ENCODE measurements at places on chromosomes 6 and 20.

DNA sequence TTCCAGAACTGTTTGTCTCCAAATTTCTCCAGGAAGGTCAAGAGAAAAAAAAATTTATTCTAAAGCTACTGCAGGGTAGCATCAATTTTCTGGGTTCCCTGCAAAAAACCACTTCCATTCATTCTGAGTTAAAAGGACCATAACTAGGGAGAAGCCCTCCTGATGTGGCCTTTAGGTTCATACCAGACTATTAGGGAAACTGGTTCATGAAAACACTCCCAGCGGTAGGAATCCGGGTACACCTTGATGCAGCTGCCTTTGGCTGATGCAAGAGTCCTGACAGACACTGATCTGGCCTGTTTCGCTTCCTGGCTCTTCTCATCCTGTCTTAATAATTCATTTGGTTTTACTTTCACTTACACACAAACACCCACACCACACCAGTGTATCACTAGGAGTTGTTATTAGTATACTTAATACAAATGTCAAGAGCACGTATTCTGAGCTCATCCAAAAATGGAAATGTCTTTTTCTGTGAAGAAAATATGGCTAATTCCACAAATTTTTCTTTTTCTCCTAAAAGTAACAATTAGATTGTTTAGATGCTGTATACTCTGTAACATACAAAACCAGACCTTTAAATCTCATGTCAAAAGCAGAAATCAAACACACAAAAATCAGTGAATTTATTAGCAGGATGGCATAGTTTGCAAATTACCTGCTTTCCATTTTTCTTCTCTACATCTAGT, 38.4 kb upstream of the ARHGAP18 start:
- peak; percentile 37 for DNase-seq

DNA sequence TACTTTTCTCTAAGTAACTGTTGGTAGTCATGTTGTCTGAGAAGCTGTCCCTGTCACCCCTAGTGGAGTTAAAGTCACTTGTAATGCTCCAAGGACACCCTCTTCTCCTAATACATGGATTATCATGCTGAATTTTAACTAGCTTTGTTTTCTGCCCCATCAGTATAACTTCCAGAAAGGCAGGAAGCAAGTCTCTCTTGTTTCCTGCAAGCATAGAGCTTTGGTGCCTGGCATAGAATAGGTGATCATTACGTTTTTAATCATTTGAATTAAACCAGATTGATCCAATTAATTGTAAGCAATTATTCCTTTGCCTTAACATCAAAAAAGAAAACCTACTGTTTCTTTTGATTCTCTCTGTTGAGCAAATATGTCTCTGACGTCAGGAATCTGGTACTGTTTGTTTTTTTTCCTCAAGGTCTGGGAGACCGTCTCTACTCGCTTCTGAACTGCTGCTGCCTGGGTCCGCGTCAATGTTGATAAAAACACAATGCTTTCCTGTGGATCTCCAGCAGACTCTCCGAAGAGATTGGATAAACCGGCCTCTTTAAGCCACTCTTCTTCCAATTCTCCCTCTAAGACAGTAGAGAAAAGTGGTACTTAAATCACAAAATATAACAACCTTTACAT, 71.8 kb downstream of the ARHGAP18 start:
- DNase-seq = peak; percentile 54

DNA sequence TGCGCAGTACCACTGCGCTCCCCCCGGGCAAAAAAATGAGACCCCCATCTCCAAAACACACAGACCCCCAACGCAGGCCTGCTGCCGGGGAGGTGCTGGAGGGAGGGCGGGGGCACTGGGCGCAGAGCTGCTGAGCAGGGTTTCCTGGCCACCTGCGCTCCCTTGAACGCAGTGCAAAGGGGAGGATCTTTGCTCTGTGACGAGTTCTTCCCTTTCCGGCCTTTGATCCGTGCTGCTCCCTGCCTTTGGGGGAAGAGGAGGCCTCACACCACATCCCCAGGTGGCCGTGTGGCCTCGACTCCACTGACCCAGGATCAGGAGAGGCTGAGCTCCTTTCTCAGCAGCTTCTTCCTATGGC, 8.9 kb upstream of the COL20A1 start:
- no peak for DNase-seq

GRCh38 chr6:53446151-53446550, 97.4 kb upstream of the ELOVL5 start:
- DNase-seq = no peak

DNA sequence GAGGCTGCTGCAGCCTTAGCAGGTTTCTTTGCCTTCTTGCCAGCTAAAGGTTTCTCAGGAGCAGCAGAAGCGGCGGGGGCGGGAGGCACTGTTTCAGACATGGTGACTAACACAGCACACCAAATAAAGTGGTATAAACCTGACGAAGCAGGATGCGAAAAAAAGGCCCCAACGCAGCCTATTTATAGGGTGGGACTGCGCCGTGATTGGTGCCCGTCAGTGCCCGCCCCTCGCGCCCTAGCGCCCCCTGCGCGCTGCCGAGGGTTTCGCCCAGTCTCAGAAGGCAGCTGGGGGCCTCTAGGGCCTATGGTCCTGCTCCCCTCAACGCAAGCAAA, 55.0 kb downstream of the TRIM38 start:
- DNase-seq = no peak

DNA sequence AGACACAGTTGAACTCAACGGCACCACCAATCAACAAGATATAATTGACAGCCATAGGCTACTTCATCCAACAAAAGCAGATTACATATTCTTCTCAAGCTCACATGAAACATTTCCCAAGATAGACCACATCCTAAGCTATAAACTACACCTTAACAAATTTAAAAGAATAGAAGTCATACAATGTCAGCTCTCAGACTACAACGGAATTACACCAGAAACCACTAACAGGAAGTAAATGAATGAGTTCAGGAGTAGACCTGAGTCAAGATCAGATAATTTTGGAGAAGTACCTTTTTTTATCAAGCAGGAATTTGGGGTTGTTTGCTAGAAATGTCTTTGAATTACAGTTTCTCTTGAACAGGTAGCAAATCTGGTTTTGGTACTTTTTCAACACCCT, 237.8 kb downstream of the TBX18 start:
- no peak for DNase-seq

- DNase-seq = no peak
Measured at GRCh38 chr20:10012464-10012863, 22.3 kb upstream of the ANKEF1 start.

DNA sequence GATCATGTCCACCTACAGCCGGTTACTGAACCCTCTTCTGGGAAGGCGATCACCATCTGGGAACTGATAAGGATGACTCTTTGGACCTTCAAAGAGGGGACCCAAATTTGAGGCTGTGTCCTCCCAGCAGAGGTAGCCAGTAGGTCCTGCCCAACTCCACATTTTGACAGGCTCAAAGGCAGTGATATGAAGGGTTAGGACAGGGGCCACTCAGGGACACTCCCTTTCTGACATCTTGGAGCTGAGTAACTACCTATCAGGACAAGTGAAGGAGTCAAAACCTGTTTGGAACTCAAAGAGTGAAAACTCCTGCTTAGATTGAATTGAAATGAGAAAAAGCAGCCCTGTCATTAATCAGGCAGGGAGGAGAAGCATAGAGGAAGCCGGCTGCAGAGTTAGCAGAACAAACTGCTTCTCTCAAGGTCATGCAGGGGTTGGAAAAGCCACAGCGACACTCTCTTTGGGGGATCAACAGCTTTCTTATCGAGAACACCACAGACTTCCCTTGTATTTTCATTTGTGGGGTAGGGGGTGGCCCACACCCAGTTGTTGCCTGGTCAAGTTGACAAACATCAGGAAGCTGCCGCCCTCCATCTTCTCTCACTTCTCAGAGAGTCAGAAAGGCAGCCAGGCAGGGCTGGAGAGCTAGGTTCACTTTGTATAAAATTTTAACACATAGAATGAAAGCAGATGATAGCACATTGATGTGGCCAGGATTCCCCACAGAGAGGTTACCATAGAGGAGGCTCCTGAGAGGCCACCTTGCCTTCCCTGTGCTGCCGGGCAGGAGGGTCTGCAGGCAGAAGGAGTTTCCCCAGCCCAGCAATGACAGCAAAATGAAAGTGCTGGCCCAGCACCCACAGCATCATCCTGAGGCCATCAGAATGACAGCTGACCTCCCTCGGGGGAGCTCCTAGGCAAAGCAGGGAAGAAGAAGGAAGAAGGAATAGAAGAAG, 47.6 kb downstream of the AGPAT4 start:
- no peak for DNase-seq

DNA sequence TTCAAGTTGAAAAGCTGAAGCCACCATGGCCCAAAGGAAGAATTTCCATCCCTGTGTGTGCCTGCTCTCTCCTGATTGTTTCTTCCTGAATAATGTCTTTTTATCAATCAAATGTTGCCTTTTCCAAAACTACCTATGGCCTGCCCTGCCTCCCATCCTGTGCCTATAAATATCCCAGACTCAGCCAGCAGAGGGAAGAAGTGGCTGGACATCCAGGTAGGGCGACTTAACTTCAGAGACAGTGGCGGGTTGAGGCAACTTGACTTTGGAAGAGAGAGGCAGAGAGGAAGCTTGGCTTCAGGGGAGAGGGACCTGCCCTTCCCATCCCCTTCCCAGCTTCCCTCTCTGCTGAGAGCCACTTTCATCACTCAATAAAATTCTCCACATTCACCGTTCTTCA, 133.0 kb downstream of the LCA5 start:
- no peak for DNase-seq

GRCh38 chr20:46992640-46993035, 98.0 kb downstream of the EYA2 start:
- no peak for DNase-seq

DNA sequence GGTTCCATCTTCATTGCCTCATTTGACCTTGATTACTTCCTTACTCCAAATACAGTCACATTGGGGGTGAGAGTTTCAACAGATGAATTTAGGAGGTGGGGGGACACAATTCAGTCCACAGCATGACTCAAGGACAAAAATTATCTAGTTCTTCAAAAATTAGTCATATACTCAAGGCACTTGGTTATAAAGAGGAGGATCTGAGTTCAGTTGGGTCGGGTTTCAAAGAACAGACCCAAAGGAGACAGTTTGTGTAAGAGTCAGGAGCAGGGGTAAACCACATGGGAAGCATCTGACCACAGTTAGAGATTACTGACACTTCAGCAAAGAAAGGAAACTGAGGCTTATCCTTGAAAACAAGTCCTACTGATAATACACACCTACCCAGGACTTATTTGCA, 138.0 kb downstream of the TBC1D7 start:
- DNase-seq = no peak

DNA sequence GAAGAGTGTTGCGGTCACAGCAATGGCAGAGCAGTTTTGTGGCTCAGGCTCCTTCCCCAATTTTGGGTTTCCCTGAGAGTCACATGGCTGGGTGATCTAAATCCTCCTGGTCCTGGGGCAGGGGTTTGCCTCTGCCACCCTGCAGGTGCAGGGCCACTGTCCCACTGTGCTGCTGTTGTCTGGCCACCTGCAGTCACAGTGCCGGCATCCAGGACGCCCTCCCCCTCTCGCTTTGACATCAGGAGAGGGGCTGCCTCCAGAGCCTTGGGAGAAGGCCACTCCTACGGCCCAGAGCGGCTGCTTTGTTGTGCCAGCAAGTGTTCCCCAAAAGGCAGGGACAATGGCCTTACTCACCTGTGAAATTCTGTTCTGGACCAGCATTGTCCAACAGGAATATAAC, 449.0 kb downstream of the QKI start:
- DNase-seq = no peak

DNA sequence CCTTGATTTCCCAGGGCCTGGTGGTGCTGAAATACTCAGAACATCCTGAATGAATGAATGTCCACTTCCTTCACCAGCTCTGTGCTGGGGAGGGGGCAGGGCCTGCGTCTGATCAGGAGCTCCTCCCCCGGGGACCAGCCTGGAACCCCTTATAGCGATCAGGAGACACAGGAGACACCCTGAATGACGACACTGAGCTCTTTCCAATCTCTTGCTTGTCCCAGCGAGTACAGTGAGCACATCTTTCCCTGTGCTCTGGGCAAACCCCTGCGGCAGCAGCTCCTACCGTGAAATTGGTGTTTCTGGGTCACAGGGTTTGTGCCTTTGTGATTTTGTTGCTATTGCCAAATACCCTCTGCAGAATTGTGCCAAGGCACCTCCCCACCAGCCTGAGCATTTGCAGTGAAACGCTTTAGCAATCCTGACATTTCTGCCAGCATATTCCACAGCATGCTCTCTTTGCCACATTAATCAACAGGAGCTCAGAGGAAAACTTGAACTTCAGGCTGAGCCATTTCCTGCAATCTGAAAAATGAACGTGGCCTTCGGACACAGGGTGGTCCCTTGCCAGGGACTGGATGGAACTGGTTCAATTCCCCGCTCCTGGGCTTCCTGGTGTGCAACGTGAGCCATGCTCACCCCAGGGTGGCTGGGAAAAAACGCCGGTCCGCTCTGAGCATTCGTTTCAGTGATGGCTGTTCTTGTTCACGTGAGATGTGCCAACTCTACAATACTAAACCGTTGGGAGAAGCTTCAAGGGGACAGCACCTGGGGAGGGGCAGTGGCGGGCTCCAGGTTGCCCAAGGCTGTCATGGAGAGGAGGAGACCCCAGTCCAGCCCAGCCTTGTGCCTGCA, 23.1 kb upstream of the MRGBP start:
- DNase-seq = no peak

- DNase-seq = no peak
Measured at GRCh38 chr6:100809346-100809745, 71.8 kb downstream of the ASCC3 start.

- no peak for DNase-seq
Measured at GRCh38 chr6:169326067-169326799, 72.6 kb upstream of the THBS2 start.

- no peak for DNase-seq
Measured at GRCh38 chr20:51533291-51534172, 9.0 kb downstream of the NFATC2 start.

DNA sequence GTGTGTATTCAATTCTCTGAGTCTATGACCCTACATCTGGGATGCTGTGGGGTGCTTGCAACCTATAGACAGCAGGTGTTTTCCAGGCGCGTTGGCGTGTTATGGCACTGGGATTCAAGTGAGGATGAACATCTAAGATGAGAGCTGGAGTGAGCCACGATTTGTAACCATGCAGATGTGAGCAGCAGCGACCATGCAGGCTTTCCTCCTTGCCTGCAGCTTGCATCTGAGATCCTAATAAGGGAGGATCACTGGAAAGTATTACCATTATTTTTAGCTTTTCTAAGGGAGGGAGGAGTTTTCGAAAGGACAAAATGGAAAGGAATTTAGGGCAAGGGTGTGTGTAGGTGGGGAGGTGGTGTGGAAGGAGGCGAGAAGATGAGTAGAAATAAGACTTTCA, 216.7 kb downstream of the ATXN1 start:
- no peak for DNase-seq

DNA sequence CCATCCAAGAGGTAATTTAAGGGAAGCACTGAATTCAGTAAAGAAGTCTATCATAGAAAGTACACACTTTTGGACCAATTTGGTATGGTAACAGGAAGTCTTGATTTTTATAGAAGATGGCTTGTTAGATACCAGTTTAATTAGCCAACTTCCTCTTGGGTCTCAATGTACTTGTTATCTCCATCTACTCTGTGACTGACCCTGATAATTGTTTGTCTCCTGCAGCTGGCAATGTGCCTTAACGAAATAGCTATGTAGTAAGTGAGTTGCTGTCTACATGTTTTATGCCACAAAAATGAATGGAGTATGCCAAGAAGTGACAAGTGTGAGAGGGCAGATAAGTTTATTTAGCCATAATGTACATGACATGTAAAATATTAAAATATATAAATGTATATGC, 410.5 kb upstream of the MAN1A1 start:
- DNase-seq = no peak
